Upper lobe of right lung (tissue), 1 donor: ENCODE measurements at places on chromosomes 12 and 14.

DNA sequence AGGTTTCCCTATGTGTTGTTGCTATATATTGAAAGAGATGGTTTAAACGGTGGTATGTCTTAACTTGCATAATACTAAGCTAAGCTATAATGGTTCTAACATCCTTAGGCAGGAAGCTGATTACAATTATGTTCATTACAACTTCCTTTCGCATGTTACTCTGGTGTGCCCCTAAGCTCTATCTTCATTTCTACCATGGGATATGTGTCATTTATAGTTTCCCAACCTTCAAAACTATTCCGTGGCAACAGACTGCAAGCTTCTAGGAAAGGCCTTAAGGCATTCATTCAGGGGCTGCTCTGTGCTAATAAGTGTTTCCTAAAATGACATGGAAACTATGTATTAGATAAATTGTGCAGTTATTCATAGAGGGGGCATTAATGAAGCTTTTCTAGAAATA, 294.6 kb downstream of the GXYLT1 start:
- DNase-seq = no peak

DNA sequence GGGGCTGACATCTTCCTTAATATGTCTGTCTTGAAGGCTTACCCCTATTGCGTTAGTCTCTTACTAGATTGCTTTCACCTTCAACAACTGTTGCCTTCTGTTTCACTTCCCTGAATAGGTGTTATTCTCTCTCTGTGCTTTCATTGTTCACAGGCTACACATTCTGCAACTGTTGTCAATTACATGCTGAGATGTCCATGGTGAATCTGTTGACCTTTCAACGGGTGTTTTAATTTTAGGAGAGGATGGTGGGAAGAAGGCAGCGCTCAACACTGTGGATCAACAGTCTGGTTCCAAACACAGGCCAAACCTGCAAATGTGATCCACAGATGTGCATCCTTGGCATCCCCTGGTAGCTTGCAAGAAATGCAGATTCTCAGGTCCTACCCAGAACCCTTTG, 101.9 kb downstream of the DACT1 start:
- DNase-seq = no peak

DNA sequence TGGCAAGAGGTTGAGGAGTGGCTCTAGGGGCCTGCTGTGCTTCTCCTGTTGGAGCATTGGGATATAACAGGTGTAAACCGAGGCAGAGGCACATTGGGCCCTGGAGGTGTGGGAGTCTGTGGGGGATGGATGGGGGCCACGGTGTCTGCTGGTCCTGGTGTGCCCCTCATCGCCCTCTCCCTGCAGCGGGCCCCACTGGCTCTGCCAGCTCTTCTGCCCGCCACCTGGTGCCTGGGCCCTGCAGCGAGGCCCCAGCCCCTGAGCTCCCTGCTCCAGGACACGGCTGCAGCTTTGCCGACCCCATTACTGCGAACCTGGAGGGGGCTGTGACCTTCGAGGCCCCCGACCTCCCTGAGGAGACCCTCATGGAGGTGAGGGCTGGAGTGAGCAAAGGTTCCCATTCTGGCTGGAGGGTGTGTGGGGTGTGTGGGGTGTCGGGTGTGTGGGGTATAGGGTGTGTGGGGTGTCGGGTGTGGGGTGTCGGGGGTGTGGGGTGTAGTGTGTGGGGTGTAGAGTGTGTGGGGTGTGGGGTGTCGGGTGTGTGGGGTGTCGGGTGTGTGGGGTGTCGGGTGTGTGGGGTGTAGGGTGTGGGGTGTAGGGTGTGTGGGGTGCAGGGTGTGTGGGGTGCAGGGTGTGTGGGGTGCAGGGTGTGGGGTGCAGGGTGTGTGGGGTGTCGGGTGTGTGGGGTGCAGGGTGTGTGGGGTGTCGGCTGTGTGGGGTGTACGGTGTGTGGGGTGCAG, 10.6 kb upstream of the PUS1 start:
- no peak for DNase-seq

DNA sequence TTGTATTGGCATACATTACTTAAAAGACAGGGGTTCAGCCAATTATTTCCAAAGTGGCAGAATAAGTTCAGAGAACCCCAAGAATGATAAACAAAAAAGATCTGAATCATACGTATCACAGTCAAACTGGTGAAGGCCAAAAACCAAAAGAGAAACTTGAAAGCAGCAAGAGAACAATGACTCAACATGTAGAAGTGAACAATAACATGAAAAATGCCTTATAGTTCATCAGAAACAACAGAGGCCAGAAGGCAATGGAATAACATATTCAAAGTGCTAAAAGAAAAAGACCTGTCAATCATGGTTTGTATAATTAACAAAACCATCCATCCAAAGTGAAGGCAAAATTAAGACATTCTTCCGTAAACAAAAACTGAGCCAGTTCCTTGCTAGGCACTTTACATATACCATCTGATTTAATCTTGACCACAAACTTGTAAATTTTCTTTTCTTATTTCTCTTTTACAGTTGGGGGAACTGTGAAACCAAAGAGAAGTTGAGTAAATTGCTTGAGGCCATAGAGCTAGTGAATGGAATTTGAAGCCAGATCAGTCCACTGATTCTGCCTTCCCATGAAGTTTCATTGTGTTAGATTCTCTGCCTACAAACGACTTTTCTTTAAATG, 232.1 kb upstream of the SEL1L start:
- no peak for DNase-seq

DNA sequence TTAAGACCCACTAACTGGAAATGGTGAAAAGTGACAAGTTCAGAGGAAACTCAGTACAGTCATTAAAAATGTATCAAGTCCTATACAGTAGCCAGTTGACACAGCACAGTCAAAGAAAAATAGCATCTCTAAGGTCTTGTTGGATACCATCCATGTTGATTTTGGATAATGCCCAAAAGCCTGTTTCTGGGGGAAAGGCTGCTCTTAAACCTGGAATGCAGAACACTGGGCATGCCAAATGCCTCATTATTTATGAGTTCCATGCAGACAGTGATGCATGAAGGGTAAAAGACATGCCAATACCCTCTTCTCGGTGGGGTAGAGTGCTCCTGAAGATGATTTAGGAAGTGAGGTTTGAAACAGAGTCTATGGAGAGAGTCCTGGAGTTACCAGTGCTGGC, 29.6 kb downstream of the KCNK13 start:
- no peak for DNase-seq

DNA sequence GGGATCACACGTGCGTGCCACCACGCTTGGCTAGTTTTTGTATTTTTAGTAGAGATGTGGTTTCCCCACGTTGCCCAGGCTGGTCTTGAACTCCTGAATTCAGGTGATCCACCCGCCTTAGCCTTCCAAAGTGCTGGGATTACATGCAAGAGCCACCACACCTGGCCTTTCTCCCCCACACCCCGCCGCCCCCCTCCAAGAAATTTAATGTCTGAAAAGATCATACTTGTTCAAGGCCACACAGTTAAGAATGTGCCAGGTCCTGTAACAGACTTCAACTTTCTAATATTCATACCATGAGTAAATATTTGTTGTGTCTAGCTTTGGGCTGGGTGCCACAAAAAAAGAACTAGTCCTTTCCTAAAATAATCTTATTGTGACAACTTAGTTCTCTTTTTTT, 9.1 kb downstream of the GATC start:
- DNase-seq = no peak

DNA sequence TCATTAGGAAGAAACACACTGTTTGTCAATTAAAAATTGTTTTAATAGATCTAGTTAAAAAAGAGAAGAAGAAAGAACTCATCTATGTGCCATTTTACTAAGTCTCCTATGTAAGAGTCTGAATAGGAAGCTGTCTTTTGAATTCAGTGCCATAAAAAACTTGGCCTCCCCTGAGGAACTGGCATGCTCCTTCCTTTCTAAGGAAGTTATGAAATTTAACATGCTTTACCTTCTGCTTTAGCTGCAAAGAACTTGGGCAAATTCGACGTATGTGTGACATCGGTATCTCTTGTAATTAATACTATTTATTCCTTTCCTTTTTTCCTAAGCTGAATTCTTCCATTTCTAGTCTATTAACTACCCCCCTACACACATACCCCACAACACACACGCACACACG, 12.5 kb downstream of the TM7SF3 start:
- no peak for DNase-seq

- DNase-seq = no peak
Observed at GRCh38 chr12:1422604-1423315, 171.6 kb downstream of the FBXL14 start.

DNA sequence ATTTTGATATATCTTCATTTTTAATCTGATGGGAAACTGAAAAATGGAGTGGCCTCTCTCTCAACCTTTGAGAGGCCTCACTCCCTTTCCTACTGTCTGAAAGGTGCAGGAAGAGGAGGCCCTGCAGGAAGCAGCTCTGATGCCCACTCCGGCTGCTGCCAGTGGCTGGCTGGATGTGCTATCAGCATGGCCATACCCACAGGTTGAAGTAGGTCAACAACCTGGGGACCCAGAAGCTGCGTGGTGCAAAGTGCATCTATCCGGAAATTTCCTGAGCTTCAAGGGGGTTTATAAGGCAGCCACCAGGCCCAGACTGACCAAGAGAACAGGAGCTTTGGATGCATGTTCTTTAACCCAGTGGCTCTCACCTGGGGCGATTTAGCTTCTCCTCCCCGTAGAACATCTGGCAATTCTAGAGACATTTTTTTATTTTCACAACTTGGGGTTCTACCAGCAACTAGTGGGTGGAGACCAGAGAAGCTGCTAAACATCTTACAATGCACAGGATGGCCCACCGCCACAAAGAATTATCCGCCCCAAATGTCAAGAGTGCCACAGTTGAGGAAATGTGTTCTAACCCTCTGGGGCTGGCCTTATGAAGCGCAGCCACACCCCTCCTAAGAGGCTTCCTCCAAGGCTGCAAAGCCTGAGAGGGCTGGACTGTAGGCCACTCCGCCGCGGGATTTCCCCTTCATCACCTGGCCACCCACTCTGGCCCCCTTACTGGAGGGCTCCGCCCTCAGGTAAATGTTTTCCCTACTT, 8.2 kb upstream of the BATF start:
- no peak for DNase-seq

DNA sequence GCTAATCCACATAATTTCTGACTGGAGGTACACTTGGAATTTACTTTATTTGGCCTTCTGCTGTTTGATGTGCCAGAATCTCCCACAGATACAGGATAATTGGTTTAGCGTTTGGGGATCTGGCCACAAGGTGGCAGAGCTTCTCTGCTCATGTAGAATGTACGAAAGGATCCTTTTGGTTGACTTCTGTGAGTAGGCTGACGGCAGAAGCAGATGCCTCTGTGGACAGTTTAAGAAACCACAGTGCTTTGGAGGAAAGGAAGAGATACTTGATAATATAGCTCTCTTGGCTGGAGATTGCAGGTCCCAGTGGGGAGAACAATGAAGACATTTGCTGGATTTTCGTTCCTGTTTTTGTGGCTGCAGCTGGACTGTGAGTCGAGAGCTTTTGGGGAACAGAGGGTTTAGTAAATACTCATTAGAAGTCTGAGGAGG, 75.3 kb upstream of the OR4E1 start:
- peak; percentile 48 for DNase-seq

DNA sequence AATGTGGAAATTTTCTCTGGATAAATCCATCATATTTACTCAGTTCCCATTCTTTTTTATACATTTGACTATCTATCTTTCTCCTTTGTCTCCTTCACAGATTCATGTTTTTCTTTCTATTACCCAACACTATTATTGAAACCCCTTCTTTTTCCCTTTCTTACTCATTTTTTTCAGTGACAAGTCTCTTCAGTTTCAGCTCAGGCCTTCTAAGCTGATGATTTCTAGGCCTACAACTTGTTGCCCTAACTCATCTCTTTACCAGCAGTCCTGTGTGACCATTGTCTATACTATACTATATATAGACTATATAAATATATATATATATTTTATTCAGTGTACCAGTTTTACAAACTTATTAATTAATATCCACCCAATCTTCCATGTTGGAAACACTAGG, 31.8 kb downstream of the SLC16A7 start:
- no peak for DNase-seq

DNA sequence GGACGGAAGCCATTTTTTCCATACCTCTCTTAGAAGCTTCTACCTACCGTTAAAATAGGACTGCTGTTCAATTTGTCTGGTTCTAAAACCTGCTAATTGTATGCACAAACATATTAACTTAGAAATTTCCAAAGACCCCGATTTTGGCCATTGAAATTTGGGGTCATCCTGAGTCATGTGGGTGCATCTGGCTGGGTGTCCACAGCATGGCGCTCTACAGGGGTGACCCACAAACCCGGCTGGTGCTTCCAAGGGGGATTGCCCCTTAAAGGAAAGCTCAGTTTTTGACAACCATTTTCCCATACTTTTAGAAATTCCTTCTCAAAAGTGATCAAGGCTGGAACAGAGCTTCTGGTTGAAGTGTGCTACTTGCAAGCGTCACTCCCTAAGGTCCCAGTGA, 83.9 kb upstream of the EIF5 start:
- DNase-seq = no peak

- no peak for DNase-seq
Observed at GRCh38 chr12:88921434-88921833, 341.2 kb upstream of the KITLG start.

GRCh38 chr12:66776974-66777373, 98.1 kb upstream of the GRIP1 start:
- DNase-seq = no peak

DNA sequence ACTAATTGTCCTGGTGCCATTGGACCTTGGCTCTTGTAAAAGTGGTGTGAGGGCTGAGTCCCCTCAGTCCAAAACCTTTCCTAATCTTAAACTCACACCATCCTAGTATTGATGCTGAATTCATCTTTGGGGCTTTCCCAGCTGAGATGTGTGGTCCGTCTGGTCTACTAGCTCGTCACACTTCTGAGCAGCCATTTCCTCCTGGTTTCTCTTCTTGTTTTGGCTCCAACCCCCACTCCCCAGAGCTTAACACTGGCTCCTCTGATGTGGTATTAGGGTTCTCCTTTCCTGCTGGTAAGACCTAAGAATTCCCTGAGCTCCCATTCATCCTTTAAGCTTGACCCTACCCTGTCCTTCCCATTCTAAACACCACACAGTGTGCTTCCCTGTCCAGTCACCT, 900.6 kb downstream of the VRK1 start:
- no peak for DNase-seq

DNA sequence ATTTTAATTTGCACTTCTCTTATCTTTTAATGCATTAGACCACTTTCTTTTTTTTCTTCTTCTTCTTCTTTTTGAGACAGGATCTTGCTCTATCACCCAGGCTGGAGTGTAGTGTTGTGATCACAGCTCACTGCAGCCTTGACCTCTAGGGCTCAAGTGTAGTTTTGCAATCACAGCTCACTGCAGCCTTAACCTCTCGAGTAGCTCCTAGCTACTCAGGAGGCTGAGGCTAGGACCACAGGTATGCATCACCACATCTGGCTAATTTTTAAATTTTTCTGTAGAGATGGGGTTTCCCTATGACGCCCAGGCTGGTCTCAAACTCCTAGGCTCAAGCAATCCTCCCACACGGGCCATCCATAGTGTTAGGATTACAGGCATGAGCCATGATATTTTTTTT, 12.7 kb downstream of the TMED8 start:
- no peak for DNase-seq

GRCh38 chr12:15899282-15899870, 11.8 kb upstream of the DERA start:
- no peak for DNase-seq

GRCh38 chr12:119383206-119383605, 48.7 kb downstream of the CCDC60 start:
- no peak for DNase-seq
